ENCODE measurements at places on chromosomes 11 and 22. TPM values are rescaled to one million over a fixed set of nuclear protein-coding genes. Genes with fewer than 3 reads are reported as not detected.

- no peak for DNase-seq
These were observed 44.1 kb upstream of the E2F8 start for GRCh38 chr11:19284881-19285280.

GRCh38 chr22:19568337-19569275, 44.4 kb upstream of the CLDN5 start:
- DNase-seq, result no peak

DNA sequence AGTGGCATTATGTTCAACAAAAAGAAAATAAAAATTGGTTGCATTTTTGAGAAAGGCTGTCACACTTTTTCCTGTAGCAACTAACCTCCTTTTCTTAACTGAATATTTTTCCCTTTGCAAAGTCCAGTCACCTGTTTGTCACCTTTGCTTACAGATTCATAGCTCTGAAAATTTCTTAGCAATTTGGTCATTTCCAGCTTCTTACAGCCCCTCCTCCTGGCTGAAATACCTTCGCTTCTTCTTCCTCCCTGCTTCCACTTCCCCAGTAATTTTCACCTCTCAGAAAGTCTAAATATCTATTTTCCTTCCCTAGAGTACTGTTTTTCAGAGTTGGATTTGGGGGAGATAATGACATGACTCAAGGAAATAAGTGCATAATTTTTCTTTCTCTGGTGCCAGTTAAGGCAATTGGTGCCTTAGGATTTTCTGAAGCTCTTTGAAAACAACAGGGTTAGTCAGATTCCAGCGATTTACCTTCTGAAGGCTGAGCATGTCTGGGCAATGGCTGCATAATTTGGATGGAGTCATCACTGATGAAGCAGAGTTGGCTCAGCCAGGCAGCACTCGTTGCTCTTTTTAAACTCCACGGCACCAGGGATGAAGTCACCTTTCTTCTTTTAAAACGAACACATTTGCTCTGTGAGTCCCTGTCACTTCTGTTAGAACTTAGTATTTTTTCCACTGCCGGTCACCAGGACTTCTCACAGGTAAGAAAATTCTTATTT, 62.1 kb upstream of the AMOTL1 start:
- DNase-seq, result no peak

GRCh38 chr11:47033439-47033838, 96.9 kb downstream of the CSTPP1 start:
- DNase-seq, result no peak

DNA sequence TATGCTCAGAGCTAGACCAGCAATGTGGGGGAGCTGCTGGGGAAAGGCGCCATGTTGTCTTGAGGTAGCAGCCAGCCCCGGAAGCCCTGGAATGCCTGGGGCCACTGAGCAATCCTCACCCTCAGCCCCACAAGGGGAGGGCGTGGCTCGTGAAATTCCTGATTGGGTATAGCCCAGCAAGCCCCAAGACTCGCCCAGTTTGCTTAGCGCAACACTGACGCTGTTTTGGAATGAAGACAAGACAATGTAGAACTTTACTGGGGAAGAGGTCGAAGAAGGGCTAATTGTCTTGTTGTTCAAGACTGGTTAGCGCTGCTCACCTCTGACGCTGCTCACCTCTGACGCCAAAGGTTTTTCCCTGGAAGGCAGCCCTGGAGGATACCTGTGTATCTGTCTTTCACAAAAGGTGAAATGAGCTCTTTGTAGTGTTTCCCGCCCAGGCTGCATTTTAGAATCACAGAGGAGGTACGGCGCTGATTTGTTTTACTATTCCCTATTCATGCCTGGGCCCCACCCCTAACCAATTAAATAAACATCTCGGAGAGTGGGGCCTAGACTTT, 47.6 kb downstream of the ST3GAL4 start:
- no peak for DNase-seq

DNA sequence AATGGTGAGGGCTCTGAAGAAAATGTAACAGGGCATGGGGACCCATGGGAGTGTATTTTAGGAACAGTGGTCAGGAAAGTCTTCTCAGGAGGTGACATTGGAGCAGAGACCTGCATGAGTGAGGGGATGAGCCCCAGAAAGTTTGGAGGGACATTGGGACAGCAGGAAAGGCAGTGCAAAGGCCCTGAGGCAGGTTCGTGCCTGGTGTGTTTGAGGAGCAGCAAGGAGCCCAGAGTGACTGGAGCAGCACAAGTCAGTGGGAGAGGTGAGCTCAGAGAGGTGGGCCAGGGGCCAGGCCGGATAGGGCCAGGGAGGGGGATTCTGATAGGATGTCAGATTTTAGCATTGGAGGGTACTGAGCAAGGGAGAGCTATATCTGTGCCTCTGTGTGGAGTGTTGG, 80.0 kb upstream of the CRYBB3 start:
- DNase-seq, result no peak

- no peak for DNase-seq
These were observed 508.1 kb downstream of the TBC1D22A start for GRCh38 chr22:47270463-47271135.

GRCh38 chr11:88307749-88308425, 29.6 kb downstream of the CTSC start:
- no peak for DNase-seq

GRCh38 chr11:106271686-106272085, 194.2 kb downstream of the AASDHPPT start:
- no peak for DNase-seq

- no peak for DNase-seq
These were observed 67.8 kb downstream of the SHANK2 start for GRCh38 chr11:71184421-71185210.

DNA sequence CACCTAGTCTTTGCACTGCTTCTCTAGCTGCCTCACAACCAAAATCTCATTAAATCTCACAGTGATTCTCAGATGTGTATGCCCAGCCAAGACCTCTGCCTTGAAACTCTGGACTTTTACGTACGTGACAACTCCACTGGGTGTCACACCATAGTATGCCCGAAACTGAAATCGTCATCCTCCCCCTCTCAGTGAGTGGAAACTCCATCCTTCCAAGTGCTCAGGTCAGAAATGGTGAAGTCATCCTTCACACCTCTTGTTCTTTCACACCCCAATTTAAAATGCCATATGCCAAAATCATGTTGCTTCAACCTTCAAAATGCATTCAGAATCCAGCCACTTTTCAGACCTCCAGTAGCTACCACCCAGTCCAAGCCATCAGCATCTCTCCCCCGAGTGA, 42.5 kb downstream of the SFI1 start:
- DNase-seq, result no peak

- no peak for DNase-seq
These were observed 552.9 kb upstream of the ANO3 start for GRCh38 chr11:25779033-25779432.

DNA sequence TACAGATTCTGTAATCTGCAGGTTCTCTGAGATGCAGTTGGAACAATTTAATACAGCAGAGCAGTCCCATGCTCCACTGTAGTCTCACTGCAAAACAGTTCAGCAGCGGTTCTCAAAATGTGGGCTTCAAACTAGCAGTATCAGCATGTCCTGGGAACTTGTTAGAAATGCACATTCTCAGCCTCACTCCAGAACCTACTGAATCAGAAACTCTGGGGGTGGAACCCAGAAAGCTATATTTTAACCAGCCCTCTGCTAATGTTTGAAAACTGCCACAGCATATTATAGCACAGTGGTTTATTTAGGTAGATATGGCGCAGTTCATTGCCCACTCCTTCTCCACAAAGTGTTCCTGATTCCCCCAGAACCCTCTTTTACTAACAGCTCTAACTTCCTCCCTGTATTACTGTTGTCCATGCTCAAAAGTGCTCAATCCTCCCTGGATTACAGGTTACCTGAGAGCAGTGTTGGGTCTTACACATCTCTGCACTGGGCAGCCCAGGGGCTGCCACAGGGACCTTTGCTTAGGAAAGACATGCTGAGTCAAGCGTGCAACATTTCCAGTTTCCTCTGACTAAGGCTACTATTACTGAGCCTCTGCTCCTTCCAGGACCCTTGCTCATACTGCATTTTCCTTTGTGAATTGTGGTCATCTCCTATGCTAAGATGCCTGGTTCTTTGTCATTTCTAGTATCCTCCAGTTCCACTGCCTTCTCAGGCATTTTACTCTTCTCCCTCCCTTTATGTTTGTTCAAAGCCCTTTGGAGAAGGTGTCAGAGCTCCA, 7.7 kb upstream of the DGAT2 start:
- DNase-seq, result no peak

The TUBGCP6 gene
- total RNA-seq, result 58.1 TPM

All from activated CD8-positive, alpha-beta T cell treated with anti-CD3 and anti-CD28 coated beads, Interleukin-2, amount 10 ng/mL, durations not matched to agents 7 days and 5 days (primary cell).